ENCODE measurements at places on chromosomes 7 and 10. TPM values are rescaled to one million over a fixed set of nuclear protein-coding genes. Genes with fewer than 3 reads are reported as not detected.

DNA sequence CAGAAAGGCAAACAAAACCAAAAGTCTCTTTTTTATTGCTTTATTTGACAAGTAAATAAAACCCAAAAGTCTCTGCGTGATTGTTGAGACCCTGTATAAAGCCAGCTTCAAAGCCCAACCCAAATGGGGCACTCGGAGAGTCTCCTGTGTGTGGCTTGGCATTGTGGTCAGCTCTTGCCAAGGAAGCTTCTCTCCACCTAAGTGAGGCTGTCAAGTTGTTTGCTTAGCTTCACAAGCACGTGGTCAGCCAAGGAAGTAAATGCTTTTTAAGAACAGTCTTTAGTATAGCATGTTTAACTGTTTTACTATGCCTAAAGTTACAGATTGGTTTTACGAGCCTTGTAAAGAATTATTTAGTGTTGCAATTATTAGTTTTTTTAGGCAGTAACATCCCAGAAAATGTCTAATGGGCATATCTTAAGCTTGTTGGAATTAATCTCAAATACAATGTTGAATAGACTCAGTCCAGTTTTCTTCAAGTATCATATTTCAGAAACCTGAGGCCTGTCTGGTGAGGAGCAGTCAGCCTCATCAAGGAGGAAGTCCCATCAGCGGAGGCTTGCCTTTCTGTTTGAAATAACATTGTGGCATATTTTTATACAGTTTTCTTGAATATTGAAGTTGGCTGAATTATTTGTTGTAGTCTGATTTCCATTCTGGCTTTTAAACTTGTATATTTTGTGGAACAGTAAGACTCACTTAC lies 144.3 kb downstream of the ANKRD30A start:
- DNase-seq = no peak

- DNase-seq = no peak
Observed at GRCh38 chr7:155986497-155987160, 174.4 kb upstream of the SHH start.

DNA sequence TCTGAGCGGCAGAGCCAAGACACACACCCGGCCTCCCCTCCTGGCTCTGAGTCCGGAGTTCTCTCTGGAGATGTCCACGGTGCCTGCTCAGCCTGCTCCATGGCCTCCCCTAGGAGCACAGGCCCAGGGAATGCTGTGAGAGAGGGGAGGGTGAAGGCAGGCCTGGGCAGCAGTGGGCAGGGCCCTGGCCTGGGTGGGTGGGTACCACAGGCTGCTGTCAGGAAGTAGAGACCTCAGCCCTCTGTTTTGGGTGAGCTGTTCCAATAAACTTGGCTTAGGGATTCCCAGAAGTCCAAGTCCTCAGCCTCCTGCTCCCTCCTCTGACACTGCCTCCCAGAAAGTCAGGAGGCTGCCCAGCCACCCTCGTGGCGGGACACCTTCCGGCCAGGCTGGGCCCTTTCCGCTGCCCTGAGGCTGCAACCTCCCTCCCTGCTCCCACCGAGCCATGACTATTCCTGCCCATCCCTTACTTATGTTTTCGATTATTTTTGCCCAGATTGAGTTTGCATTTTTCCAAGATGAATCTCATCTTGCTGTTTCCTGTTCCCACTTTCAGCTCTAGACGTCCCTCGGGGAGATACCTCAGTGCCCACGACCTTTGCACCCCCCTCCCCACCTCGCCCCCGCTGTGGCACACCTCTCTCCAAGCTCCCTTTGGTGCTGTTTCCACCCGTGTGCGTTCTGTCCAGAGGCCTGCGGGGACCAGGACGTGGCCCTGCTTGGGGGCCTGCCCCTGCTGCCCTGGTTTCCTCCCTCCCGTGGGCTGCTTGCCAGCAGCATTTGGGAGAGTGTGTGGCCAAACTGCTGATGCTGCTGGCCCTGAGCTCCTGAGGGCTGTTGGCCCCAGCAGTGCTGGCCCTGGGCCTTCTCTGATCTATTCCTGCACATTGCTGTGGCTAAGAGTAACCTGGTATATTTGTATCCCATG lies 5.8 kb upstream of the POLM start:
- DNase-seq = no peak

The OR2AE1 gene
- total RNA-seq = not detected

GRCh38 chr10:60817398-60817805 lies 39.1 kb downstream of the CDK1 start:
- DNase-seq = no peak

- no peak for DNase-seq
Observed at GRCh38 chr7:124779194-124779593, 13.6 kb upstream of the GPR37 start.

The GPR26 gene
- not detected for total RNA-seq

- DNase-seq = no peak
Observed at GRCh38 chr7:29304756-29305155, 110.2 kb downstream of the CHN2 start.

DNA sequence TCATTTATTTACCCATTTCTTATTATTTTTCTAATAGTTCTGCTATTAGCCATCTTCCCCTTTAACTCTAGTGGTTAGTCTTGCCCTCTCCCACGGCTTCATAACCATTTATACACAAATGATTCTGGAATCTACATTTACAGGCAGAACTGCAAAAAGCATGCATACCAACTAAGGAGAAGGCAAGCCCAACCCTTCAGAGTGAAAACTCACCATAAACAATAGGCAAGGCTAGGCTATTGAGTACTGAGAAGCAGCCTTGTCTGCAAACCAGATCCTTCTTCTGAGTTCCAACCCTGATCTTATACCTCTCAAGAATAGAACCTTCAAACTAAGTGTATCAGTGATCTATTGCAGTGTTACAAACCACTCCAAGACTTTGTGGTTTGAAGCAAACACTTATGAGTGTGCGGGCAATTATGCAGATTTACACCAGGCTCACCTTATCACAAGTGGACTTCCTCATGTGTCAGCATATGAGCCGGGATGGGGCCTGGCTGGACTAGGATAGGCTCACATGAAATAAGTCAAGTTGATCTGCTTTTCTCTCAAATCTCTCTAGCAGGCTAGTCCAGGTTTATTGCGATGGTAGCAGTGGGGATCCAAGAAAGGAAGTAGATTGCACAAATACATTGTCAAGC lies 896.9 kb upstream of the PHF14 start:
- DNase-seq = no peak

The C7orf33 gene
- not detected for total RNA-seq

DNA sequence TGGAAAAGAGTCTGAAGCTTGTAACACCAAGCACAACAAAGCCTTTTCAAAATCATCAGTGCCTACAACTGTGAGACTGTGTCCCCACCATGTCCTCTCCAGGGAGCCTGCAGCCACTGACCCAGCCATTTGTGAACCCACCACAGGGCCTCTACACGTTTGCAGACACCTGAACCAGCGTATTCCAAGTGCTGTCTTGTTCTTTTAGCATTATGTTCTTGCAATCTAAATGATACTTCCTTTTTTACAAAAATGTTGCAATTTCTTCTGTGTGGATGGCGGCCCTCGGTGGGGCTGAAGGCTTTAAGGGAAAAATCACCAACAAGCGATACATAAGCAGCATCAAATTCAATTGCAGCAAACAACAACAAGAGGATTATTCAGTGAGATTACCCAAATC lies 403.2 kb upstream of the MGMT start:
- DNase-seq = no peak

The NEURL1 gene
- total RNA-seq = 5.2 TPM

GRCh38 chr10:78302739-78302988 lies 269.0 kb downstream of the RPS24 start:
- no peak for DNase-seq

GRCh38 chr7:19557726-19558465 lies 150.9 kb downstream of the POLR1F start:
- no peak for DNase-seq

DNA sequence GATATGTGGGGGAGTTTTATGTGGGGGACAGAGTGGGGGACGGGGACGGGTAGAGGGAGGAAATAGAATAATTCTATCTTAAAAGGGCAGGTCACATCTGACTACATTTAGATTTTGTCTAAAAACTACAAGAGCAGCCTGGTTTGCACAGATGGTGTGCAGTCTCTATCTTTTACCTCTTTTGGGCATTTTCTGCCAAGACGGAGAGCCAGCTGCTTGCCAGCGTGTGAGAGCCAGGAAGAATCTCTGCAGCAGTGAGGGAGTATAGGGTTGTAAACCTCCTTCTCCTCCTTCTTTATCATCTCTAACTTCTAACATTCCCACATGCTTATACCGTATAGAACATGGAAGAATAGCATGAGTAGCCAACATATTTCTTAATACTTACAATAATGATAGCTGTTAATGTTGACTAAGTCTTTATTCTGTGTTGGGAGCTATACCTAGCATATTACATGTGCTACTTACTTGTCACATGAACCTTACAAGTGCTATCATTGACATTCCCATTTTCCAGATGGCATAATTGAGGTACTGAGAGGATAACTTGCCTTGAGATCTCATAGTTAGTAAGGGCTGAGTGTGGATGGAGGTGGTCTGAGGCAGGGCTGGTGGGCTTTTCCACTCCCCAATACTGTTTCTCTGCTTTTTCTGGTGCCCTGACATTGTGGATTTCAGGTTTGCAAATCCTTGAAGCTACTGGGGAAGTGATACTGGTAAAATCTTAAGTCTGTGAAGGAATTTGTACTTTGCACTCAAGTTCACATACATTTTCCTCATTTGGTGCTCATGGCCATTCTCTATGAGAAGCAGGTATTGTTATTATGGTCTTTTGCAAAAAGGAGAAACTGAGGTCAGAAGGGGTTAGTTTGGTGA lies 1.1 kb downstream of the ENTPD1 start:
- no peak for DNase-seq

DNA sequence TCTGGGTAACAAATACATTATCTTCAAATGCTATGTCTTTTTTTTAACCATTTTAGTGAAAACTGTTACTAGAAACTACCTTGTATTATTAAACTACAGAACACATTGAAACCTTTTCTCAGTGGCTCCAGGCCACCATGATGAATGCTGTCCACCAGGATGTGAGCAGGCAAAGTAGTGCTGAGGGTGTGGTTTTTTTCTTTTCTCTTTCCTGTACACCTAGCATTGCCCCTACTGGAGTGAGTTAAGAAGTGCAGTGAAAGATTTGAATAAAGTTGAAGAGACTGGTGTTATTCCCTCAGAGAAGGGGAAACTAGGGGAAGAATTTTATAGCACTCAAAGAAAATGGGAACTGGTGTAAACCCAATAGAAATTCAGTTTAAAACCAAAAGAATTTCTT lies 120.0 kb upstream of the SAMD8 start:
- DNase-seq = no peak

DNA sequence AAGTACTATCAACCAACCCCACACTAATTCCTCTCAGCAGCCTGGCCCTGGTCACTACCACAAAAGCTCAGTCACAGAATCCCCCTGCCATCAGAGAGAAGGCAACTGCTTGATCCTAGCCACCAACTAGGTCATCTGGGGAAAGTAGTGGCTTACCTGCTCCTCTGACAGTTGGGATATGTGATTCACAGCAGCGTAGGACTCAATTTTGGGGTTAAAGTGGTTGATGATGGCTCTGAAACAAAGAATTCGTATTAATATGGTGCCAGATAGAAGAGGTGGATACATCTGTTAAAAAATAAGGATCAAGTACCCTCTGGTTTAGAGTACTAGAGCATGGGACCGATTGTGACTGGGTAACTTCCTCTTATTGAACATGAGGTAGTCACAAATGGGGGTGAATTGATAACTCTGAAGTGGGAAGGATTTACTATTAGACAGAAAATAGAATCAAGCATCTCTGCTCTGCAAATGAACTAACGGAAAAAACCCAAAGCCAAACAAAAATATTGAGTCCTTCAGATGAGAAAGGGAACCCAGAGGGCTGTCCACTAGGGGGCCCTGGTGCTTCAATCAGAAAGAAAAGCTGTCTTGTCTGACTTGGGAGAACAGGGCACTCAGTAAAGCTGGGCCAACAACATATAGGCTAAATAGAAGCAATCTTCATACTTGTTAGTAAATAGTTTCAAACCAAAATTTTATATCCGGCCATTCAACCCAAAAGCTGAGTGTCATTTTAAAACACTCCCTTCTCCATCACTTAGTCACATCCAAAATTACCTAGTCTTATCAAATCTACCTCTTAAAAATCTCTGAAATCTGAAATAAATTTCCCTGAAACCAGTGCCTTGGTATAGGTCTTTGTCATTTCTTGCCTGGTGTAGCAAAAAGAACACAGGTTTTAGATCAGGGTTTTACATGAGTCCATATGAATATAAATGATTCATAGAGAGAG lies 45.9 kb upstream of the KCNIP2 start:
- DNase-seq = no peak

GRCh38 chr10:35452171-35452570 lies 115.9 kb downstream of the CCNY start:
- no peak for DNase-seq

GRCh38 chr7:64181586-64181985 lies 25.4 kb upstream of the ZNF735 start:
- no peak for DNase-seq

GRCh38 chr7:104240401-104240800 lies 32.6 kb upstream of the ORC5 start:
- no peak for DNase-seq
